Activated effector memory CD4-positive, alpha-beta T cell treated with Interleukin-2 at 50 U/mL for 16 hours (primary cell): ENCODE measurements at places on chromosomes 1 and 21.
A peak's percentile ranks its signal among the peaks of the same experiment; 100 is the strongest.

GRCh38 chr1:155454096-155454495, 108.5 kb downstream of the ASH1L start:
- DNase-seq = no peak

DNA sequence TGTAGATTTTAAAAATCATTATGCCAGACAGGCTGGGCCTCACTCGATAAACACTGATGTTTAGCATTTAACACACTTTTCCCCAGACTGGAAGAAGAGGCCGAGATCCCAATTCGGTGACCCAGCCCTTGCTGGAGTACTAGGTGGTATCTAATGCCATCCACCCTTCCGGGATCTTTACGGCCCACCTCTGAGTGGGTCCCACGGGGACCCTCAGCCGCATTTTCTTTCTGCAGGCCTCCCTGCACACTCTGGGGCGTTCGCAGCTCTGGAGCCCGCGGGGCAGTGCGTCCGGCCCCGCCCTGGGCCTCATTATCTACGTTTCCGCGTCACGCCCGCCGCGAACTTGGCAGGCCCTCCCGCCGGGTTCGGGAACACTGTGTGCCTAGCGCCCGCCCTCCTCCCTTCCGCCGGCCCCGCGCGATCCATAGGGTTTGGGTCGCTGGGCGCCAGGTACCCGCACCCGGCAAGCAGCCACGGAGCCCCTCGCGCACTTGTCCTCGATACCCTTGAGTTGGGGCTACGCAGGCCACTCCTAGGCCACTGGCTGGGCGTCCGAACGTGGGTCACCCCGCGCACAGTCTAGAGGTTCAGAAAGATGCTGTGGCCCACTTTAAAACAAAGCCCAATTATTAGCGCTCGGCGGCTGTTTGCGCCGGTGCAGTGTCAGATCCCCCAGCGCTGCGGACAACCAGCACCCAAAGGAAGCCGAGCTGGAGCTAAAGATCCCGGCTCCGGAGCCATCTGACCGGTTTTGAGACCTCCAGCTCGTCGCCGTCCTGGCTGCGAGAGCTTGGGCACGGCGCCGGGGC, 950 bp upstream of the EVA1C start:
- DNase-seq = peak; percentile 67

- no peak for DNase-seq
Observed at GRCh38 chr1:112544751-112545150, 36.0 kb downstream of the WNT2B start.

GRCh38 chr1:193358419-193358818, 172.0 kb upstream of the B3GALT2 start:
- no peak for DNase-seq

DNA sequence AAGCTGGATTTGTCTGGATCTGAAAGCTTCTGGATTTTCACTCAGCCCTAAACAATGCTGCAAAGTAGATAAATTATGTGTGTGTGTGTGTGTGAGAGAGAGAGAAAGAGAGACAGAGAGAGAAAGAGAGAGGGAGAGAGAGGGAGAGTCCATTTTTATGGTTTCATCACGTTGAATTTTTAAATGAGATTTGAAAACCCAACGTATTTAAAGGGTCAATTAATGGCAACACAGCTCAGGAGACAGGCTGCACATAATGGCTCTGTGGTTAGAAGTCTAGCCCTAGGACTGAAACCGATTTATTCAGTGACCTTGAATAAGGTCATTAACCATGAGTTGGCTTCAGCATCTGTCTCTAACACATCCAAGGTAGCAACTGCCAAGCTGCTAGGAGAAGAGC, 35.3 kb upstream of the FMN2 start:
- DNase-seq = no peak

DNA sequence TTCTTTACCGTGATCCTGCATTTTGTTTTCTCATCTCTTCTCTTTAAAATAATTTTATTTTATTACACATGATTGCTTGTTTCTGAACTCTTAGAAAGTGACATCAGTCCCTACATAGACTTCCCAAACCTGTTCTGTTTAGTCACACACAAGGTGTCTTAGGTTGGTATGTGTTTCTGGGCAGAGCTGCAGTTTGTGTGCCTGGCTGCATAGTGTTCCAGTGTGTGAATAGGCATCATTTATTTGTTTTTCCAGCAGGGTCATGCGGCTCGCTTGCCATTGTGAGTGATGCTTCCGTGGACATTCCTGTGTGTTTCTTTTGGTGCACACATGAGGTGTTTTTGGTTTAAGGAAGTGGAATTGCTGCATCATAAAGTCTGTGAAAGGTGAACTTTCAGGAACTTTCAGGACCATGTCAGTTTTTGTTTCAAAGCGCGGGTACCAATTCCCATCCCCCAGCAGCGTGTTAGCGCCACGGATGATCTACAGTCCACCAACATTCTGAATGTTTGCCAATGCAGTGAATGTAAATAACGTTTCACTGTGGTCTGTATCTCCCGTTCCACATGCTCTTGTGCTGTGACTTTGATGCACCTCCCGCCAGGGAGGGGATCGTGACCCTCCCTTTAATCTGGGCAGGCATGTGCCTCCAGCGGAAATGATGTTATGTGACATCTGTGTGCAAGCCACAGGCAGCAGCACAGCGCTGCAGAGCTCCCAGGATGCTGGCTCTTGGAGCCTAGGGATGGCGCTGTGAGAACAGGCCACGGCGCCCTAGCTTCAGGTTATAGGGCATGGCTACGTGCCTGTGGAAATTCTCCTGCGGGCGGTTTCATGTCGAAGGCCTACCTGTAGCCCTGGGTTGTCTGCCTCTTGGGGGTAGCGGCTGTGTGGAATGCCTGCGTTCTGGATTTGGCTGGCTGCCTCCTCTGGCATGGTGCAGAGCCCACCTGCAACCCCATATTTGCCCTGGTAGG, 144.6 kb upstream of the COL6A1 start:
- DNase-seq = no peak

DNA sequence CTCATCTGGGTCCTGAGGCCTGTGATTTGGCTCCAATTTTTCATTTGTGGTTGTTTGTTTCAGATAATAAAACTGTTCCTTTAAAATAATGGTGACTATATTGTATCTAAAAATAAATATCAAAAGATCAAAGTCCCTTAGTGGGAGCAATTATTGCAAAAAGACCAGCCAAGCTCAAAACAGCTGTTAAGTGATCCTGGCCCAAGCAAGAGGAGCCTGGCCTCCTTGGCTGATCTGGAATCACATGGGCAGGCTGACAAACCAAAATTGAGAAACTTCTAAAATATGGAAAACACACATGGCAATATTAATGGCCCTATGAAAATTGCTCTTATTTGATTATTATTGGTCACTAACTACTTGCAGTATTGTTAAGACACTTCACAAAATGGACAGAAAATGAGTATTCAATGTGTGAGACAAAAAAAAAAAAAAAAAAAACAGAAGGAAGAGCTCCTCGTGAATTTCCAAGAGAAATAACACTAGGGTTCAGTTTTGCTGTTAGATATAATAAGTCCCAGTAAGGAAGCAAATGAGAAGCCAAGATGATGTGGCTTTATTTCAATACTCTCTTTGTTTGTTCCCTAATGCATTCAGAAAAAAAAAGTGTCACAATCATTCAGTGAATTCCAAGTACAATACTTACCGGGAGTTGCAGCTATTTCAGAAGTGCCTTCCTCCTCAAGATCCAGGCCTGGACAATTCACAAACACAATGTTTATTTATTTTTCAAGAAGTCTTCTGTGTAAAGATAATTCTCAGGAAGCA, 105.1 kb downstream of the SEC16B start:
- no peak for DNase-seq

GRCh38 chr1:24363994-24364393, 44.8 kb downstream of the GRHL3 start:
- no peak for DNase-seq

GRCh38 chr1:79682478-79682877, 675.9 kb upstream of the ADGRL4 start:
- DNase-seq = no peak

- no peak for DNase-seq
Observed at GRCh38 chr1:64295561-64295960, 92.1 kb downstream of the UBE2U start.

DNA sequence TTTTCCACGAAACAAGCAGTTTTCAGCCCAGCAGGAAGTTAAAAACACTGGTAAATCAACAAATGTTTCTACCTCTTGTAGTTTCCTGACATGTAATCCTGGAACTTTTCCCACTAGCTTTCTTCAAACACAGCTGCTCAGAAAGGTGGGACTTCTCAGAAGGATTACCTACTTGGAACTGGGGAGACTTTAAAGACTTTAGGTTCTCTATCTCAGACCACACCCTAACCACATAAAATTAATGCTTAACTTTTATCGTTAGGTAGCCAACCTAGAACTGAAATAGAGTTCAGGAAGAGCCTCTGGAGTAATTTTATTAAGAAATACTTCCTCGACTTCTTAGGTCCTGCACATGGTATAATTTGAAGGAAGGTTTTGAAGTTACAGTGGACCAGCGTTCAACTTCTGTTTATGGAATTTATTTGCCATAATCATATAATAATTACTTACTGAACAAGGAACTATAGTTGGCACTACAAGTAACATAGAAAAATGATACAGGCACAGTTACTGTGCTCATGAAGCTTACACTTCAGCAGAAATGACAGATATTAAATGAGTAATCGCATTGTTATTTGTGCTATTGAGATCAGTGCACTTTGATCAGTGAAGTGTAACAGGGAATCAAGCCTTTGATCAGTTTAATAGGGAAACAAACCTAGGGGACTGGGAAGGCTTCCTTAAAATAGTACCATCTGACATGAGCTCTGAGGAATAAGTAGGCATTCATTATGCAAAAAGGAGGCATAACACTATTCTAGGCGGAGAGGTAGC, at the start of gene BCL2L15:
BCL2L15 (minus strand) TSS at position 180 of the 774 bp plus-strand sequence. CDS start 206 bp downstream, outside the sequence.
- no peak for DNase-seq

DNA sequence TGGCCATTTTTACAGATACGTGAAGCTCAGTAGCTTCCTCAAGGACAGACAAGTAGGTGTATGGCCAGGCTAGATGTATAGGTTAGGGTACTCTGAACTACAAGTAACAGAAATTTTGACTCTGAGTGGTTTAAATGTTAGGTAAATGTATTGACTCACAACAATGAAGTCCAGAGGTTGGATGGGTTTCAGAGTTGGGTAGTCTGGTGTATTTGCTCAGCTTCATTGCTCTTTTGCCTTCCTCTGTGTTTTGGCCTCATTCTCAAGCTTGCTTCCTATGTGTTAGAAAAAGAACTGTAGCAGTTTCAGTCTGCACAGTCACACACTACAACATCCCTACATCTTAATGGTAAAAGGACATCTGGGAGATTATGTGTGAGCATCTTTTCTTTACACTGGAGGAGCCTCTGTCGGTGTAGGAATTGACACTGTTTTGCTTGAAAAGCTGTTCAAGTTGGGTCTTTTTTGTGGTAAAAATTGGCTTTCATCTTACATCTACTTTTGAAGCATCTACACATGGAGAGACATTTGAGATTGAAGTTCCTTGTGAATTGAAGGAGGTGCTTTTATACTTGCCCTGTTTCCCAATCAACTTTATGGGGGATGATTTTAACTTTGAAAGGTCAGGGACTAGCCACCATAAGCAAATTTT, 64.4 kb downstream of the MAST2 start:
- no peak for DNase-seq

DNA sequence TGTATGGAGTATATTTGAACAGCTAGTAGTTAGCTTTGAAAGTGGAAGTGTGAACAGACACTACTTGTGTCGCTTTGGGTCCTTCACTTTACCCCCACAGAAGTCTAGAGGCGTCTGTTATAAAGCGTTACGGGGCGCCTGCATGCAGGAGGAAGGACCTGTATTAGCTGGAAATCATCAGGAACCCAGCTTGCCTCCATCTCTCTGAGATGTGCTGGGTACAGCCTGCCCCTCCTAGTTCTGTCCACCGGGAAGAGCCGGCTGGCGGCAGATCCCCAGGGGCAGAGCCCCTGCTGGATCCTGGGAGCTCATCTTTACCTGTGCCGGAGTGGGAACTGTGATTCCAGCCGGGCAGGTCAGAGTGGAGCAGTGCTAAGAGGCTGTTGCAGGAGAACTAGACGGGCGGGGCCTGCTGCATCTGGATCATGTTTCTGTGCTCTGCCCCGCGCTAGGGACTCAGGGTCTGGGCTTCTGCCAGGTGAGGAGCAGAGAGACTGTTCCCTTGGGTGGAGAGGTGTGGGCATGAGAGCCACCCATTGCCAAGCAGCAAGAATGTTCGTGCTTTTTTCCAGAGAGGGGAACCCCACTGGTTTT, 22.3 kb upstream of the SPSB1 start:
- no peak for DNase-seq

DNA sequence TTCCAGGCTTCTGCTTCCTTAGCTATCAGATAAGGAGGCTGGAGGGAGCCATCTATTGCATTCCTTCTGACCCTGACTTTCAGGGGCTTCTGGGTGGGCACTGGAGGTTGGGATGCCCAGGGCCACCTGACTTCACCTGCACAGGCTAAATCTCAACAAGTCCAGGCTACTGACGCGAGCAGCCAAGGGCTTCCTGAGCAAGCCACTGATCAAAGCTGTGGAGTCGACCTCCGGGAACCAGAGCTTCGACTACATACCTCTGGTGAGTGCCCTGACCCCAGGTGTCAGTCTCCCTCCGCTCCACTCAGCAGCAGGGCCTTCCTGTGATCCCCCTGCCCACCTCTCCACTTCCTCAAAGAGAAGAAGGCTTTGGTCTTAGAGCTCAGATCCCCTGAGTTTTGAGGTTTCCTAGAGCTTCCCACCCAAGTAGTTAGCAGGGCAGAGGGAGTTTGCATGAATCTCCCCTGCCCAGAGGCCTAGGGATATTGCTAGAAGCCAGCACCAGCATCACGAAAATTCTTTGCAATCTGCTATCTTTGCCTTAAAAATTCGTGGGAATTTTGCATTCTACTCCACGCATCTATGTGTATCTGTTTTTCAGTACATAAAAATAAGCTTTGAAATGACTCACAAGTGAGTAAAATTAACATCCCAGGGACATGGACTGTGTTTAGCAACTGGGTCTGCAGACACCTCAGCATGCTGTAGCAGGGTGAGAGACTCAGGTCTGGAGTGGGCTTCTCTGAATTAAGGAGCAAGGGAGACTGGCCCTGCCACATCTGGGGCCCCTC, 61.4 kb downstream of the VWA5B1 start:
- DNase-seq = no peak

DNA sequence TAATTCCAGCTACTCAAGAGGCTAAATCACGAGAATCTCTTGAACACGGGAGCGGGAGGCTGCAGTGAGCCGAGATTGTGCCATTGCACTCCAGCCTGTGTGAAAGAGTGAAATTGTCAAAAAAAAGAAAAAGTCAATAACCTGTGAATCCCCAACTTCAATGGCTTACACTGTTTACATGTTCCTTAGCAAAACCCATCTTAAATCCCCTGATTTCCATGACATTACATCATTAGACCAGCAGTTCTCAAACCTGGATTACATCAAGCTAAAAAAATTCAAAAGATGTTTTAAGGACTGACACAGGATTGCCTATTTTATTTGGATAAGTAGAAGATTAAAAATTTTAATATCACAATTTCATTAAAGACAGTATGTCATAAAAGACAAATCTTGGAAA, 12.4 kb downstream of the GPBP1L1 start:
- DNase-seq = no peak
